ENCODE measurements at places on chromosomes 7 and 10.

GRCh38 chr7:36840904-36841303 is 116.6 kb upstream of the AOAH start:
- DNase-seq: no peak

DNA sequence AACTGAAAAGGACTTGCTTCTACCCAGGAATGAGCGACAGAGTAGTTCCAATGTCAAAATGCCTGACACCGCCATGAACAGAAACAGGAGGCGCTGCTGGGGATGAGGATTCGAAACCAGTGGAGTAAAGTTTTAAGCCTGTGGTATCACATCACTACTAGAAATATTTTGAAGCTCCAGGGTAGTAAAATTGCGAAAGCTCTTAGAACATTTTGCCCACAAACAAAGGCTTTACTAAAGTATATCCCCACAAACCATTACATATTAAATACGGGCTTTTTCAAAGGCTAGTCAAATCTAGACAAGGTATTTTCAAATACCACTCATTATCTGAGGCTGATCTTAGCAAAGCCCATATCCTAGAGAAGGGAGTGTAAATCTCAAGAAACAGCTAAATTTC is 2.4 kb downstream of the PRDX3 start:
- DNase-seq: no peak

- DNase-seq: no peak
These were observed 14.7 kb downstream of the CCNY start for GRCh38 chr10:35351021-35351420.

- no peak for DNase-seq
These were observed 149.7 kb upstream of the AOAH start for GRCh38 chr7:36874041-36874440.

GRCh38 chr7:101531726-101532357 is 97.3 kb downstream of the MYL10 start:
- no peak for DNase-seq

GRCh38 chr10:110212119-110213006 is 5.0 kb downstream of the MXI1 start:
- no peak for DNase-seq

DNA sequence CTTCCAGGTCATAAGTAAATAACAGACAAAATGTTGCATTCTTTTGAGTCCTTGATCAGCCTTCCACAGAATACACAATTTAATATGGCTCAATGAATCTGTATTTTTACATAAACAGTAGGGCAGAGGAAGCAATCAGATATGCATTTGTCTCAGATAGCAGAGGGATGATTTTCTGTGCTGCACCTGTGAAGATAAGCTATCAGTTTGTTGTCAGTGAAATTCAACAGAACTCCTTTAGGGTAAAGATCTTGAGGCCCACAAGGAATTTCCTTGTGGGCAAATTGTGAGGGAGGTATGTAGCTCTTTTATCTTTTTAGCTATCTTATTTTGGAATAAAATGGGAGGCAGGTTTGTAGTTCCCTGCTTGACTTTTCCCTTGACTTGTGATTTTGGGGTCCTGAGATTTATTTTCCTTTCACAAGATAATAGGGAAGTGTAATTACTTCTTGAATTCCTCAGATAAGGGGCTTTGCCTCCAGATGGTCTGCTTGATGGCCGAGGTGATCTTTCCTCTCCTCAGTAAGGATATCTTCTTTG is 60.8 kb upstream of the CYP2C18 start:
- DNase-seq: no peak

GRCh38 chr10:83541046-83541445 is 598.3 kb upstream of the GHITM start:
- no peak for DNase-seq

DNA sequence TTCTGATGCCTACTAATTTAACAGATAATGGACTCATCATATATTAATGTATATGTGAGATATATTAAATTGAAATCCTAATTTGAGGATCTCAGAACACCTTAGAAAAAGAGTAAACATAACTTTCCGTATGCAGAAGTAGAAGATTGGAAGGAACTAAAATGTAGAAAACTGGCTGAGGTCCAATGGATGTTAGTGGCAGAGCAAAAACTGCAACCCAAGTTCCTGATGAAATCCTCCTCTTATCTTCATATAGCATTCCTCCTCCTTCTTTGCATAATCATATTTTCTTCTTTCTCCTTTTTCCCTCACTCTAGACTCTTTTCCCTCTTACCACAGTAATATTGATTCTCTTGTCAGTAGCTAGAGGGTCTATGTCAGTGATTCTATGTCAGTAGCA is 6.0 kb downstream of the INA start:
- DNase-seq: no peak

GRCh38 chr7:111174510-111174909 is 83.6 kb downstream of the LRRN3 start:
- no peak for DNase-seq

DNA sequence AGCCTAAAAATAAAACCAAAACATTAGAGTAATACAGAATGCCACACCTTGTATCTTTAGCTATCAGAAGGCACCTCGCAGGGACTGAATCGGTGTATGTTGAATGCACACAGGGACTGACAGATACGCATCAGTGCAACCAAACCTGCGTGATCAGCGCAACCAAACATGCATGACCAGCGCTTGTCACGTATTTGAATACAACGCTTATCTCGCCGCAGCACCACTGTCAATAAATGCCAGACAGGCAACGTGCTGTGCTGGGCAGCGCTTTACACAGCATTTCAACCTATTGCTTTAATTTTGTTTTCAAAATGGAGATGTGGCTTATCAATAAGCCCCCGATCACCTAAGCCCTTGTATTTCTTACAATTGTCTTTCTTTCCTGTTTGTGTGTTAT is 242.4 kb downstream of the SFMBT2 start:
- DNase-seq: no peak

DNA sequence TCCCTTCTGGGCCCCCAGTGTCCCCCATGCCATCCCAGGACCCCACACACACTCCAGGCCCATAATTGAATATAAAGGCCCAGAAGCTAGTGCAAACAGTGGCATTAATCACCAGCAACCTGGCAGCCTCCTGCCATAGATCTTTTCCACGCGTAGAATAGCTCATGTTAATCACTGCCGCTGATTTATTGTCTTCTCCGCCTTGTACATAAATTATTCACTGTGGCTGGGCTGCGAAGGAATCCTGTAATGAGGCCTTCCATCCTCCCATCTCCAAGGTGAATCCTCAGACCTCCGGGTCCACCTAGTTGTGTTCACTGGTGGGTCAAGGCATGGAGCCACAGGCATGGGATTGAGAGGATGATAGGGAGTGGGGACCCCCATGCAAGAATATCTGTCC is 33.2 kb downstream of the KAZALD1 start:
- DNase-seq: no peak

DNA sequence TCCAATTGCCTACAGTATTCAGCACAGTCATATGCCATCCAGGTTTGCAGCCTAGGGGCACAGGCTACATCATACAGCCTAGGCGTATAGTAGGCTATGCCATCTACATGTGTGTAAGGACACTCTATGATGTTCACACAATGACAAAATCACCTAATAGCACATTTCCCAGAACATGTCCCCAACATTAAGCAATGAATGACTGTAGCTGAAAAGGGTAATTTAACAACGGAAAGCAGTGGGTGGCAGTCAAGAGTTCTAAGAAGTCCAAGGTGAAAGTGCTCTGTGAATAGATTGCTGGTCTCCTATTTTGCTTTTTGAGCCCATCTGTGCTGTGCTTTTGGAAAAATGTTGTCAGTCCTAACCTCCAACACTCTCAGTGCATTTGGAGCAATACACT is 162.6 kb downstream of the KLF6 start:
- DNase-seq: no peak

DNA sequence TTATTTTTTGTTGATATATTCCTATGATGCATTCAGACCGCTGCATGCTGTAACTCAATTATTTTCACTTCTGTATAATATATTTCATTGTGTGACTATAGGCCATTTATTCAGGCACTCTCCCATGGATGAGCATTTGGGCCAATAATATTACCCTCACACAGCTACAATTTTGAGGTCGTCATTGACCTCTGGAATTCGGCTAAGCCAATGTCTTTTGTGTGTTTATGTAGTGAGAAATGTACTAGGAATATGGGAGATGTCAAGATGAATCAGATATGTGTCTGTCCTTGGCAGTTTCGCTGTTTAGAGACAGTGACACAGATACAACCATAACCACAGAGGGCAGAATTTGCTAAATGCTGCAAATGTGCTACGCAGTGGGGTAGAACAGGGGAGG is 474.2 kb downstream of the ADRA2A start:
- DNase-seq: no peak

GRCh38 chr7:151509670-151510333 is 9.9 kb downstream of the RHEB start:
- DNase-seq: no peak

- no peak for DNase-seq
These were observed 62.6 kb downstream of the DOCK4 start for GRCh38 chr7:112143582-112143981.

DNA sequence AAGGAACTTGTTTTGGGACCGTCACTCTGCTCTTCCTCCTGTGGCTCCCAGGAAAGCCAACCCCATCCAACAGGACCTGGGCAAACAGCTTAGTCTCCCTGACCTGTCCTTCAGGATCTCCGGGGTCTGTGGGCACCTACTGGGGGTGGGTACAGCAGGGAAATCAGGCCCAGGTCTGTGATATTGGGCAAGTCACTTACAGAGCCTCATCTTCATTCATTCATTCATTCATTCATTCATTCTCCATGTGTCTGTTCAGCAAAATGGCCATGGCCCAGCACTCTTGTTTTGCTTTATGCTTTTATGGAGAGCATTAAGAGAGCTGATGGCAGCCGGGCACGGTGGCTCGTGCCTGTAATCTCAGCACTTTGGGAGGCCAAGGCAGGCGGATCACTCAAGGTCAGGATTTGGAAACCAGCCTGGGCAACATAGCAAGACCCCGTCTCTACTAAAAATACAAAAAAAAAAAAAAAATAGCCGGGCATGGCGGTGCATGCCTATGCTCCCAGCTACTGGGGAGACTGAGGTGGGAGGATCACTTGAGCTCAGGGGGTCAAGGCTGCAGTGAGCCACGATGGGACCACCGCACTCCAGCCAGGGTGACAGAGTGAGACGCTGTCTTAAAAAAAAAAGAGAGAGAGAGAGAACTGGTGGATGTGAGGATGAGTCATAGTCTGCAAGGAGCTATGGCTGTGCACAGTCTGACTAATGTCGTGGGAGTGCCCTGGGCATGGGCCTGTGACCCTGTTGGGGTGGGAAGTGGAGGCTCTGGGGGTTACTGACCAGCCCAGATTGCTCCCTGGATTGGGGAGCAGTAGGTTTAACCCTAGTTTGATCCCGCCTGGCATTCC is 54.3 kb downstream of the CLIP2 start:
- no peak for DNase-seq

GRCh38 chr7:69678494-69679187 is 80.4 kb downstream of the AUTS2 start:
- no peak for DNase-seq

GRCh38 chr7:92684274-92684673 is 94.1 kb upstream of the FAM133B start:
- DNase-seq: no peak

GRCh38 chr7:127251465-127252376 is 1.0 kb downstream of the GRM8 start:
- no peak for DNase-seq

- DNase-seq: no peak
These were observed 664.0 kb downstream of the XPNPEP1 start for GRCh38 chr10:109259293-109259692.

DNA sequence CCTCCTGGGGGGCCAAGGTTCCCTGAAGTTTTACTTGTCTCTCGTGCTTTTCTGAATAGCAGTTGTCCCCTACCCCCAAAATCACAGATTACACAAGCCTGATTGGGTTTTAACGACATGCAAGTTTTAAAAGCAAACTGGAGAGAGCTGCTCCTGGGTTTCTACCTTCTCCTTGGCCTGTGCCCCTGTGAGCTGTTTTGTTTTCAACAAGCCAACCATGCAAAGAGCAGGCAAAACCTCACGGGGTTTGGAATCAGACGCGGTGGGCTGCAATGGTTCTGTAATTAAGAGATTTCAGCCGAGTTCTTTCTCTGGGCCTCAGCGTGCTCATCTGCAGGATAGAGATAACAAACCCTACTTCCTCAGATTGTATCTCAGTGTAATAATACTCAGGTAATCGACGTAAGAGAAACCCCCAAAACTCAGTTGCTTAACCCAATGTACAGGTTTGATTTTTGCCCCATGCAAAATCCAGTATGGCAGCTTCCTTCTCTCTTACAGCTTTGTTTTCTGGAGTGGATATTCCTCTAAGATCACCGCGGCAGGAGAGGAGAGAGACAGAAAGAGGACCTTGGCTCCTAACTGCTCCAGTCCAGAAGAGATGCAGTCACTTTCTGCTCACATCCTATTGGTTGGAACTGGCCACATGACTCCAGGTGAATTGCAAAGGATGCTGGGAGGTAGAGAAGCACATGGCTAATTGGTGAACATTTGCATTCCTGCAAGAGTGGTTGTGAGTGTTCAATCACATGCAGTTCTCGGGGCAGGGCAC is 42.0 kb downstream of the MYL10 start:
- no peak for DNase-seq

GRCh38 chr10:18666810-18667209 is 7.6 kb downstream of the ARL5B start:
- DNase-seq: no peak

- no peak for DNase-seq
These were observed 364.7 kb upstream of the POM121L12 start for GRCh38 chr7:52670608-52671225.

- DNase-seq: no peak
These were observed 3.5 kb downstream of the FAM180A start for GRCh38 chr7:135744938-135745702.

GRCh38 chr10:61629576-61629975 is 33.2 kb upstream of the CABCOCO1 start:
- no peak for DNase-seq

DNA sequence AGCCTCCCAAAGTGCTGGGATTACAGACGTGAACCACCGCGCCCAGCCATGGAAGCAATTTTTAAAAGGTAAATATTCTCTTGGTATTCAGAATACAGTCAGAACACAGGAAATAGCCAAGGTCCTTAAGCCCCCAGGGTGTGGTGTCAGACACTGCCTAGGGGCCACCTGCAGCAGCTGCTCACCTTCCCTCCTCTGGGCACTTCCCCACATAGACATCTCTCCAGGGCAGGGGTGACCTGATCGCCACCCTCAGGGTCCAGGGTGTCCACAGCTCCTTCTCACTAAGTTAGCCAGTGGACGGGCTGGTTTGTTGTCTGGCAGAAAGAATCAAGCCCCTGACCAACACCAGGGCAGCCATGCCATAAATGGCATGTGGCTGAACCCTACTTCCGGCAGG is 15.9 kb downstream of the URGCP start:
- DNase-seq: no peak

DNA sequence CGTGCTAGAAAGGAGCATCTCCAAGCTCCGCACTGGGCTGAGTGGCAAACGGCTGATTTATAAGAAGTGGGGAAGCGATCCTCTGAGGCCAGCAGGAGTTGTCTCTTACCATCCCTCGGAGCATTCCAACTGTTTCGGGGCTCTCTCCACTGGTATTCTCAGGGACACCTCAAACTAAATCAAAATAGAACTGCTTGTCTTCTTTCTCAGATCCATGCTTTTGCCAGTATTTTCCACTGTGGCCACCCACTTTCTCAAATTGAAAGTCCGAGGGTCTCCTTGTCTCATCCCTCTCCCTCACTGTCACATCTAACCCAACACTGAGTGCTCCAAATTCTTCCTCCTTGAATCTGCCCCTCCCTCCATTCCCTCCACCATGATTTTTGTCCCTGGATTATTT is 83.2 kb upstream of the LEP start:
- no peak for DNase-seq

All from substantia nigra (tissue), 51 donors.